ENCODE measurements at places on chromosomes 13 and 19.

GRCh38 chr13:113544071-113544891 is 40.3 kb upstream of the TFDP1 start:
- no peak for DNase-seq

- DNase-seq: peak; percentile 16
Measured at GRCh38 chr13:26707122-26708006, 53.2 kb downstream of the GPR12 start.

GRCh38 chr13:99481366-99481765 is 19.9 kb upstream of the TM9SF2 start:
- DNase-seq: no peak

- DNase-seq: no peak
Measured at GRCh38 chr13:93388701-93389100, 162.1 kb downstream of the GPC6 start.

GRCh38 chr19:15934332-15935078 is at the start of gene CYP4F11:
CYP4F11 (minus strand) TSS chr19:15934529; CDS start chr19:15934408, 121 bp downstream.
- no peak for DNase-seq

GRCh38 chr13:44857061-44857460 is 132.2 kb downstream of the NUFIP1 start:
- DNase-seq: no peak

- DNase-seq: no peak
Measured at GRCh38 chr13:111043575-111043982, 71.5 kb upstream of the ARHGEF7 start.

DNA sequence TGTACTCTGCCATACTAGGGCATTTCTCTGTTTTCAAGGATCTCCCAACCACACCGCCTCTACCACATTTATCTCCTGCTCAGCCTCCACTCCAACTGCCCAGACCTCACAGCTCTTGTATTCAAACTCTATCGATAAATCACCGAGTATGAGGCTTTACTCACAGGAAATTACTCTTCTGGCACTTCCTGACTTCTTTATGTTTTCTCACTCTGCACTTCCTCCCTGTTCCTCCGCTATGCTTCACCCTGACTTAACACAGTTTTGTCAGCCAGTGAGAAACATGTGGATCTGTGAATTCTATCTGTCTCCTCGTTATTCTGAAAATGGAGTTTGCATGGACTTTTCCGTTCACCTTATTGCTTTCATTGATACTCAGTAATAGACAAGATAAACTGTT is 2.6 kb upstream of the CARD8 start:
- no peak for DNase-seq

- no peak for DNase-seq
Measured at GRCh38 chr13:45402641-45403040, 15.5 kb downstream of the SLC25A30 start.

- no peak for DNase-seq
Measured at GRCh38 chr19:5489551-5489950, 34.3 kb downstream of the ZNRF4 start.

Measured in stimulated activated CD8-positive, alpha-beta memory T cell treated with anti-CD3 and anti-CD28 coated beads, Interleukin-4, amount 100 ng/mL, for 24 hours (primary cell).